ENCODE measurements at places on chromosomes 2 and 18.

DNA sequence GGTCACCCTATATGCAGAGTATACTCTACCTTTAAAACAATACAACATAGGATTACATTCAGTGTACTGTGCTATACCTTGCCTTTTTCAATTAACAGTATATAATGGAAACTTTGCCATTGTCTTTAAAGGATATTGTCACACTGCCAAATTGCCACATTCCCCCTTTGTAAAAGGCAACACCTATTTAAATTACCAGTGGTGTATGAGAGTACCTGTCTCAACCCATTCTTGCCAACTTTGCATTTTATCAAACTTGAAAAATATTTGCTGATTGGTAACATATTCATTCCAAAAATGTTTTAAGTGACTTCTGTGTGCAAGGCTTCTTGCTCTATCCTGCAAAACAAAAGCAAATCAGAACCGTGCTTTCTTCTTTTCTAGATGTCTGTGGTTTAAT lies 92.9 kb downstream of the FMNL2 start:
- DNase-seq: no peak

GRCh38 chr2:82795446-82795845 lies 1663.6 kb downstream of the SUCLG1 start:
- no peak for DNase-seq

- DNase-seq: no peak
These were observed 22.8 kb downstream of the ARHGAP28 start for GRCh38 chr18:6752202-6752860.

DNA sequence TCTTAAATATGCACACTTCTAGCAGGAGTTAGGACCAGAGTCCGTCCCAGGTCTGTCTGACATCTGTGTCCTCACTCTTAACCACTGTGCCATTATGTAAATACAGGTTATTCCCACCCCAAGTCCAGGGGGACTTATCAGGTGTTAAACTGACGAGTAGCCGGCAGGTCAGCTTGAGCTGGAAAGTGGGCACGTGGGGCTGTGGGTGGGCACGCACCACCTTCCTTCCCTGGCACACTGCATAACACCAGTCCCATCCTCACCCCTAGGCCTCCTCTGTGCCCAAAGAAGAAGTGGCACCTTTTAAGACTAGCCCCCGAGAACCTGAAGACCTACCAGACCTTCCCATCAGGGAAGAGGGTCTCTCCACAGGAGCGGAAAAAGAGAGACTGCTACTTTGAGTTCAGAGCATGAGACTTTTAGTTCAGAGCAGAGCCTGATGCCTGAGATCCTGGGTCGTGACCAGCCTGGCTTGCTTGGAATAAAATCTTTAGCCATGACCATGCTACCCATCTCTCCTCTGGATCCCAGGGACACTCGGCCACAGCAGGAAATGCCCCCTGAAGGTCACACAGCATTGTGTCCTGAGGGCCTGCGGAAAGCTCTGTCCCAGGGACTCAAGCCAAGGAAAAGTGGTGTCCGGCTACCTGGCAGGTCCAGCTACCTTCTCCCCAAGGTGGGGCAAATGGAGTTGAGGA lies 62.0 kb downstream of the CIB4 start:
- no peak for DNase-seq

Data from CD4-positive, alpha-beta memory T cell (primary cell).